ENCODE measurements at places on chromosomes 3 and 15.

DNA sequence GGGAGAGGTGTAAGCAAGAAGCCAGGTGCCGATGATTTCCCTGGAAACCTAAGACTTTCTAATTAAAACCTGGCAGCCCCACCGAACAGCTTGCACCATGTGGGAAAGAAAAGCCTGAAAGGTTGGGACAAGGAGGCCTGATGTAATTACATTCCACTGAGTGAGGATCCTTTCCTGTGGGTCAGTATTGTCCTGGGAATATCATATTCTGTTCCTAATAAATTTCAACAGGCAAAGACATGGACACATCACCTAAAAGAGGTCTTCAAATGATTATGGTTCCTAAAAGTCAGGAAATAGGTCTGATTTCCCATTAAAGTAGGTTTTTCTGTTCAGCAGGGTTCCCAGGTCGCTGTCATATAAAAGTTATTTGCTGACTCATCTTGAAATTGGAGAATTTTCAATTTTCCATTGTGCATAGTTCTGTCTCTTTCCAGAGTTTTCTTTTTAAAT is 58.5 kb downstream of the DUT start:
- no peak for DNase-seq

- no peak for DNase-seq
Measured at GRCh38 chr15:86439614-86440013, 359.9 kb downstream of the AGBL1 start.

DNA sequence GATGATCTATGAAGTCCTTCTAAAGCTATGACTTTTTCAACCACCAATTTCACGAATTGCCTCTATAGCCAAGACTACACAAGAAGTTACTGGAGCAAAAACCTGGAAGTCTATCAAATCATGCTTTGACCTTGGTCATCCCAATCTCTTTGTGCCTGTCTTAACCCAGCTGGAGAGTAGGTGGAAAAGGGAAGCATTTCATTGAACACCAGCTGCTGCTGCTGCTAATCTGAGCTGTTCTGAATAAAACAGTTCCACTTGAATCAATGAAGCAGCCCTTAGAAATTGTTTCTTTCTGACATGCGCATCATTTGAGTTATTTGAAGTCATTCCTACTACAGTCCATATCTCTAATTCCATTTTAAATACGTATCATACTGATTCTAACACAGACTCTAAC is 7.3 kb upstream of the UBE3A start:
- no peak for DNase-seq

DNA sequence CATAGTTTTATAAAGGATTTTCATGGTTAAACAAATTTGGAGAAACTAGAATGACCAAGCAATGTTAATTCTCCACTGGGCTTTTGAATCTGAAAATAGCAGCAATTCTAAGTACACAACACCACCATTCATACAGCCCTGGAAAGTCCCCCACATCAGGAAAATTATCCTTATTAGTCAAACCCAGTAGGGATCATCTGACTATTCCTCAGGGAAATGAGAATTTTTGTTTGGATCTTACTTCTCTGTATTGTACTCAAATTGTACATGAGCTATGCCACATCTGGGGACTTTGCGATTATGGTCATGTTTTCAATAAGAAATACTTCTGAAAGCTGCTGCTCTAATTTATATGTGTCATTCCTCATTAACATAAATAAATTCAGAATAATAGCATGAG is 46.0 kb downstream of the RARB start:
- DNase-seq = no peak

DNA sequence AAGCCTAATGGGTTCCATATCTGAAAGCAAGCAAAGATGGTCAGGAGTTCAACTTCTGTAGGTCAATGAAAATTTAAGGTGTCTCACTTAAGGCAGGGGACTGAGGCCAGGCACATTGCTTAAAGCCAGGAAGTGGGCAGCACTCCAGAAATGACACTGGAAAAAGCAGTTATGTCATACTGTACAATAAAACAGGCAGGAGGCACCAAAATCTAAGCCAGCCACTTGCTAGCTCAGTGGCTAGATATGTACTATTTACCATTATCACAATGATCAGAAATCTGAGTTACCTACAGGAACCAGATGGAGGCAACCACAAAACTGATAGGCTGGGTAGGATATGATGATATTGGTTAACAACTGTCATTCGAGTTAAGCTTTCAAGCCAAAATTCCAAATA is 57.3 kb downstream of the FRMD5 start:
- DNase-seq = no peak

DNA sequence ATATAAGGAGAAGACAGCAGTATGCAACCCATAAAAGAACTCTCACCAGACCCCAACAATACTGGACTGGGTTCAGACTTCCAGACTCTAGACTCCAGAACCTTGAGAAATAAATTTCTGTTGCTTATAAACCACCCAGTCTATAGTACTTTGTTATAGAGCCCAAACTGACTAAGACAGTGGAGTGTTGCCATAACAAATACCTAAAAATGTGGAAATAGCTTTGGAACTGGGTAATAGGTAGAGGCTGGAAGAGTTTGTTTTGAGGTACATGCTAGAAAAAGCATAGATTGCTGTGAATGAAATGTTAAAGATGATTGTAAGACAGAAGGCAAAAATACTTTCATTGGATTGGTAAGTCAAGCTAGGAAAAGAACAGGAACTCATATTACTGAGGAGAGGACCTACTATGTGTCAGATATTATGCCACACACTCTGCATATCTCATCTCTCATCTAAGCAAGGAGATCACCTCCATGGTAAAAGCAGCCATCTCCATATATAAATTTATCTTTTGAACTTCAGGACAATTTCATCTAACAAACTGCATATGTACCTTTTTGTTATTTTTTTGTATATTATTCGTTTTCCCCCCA is 67.4 kb upstream of the FNDC3B start:
- DNase-seq = no peak

GRCh38 chr3:116443191-116443661 is 2.1 kb downstream of the LSAMP start:
- no peak for DNase-seq

- no peak for DNase-seq
Measured at GRCh38 chr3:115272036-115272824, 125.1 kb upstream of the ZBTB20 start.

- no peak for DNase-seq
Measured at GRCh38 chr3:124352149-124352539, 360.2 kb upstream of the ROPN1 start.

DNA sequence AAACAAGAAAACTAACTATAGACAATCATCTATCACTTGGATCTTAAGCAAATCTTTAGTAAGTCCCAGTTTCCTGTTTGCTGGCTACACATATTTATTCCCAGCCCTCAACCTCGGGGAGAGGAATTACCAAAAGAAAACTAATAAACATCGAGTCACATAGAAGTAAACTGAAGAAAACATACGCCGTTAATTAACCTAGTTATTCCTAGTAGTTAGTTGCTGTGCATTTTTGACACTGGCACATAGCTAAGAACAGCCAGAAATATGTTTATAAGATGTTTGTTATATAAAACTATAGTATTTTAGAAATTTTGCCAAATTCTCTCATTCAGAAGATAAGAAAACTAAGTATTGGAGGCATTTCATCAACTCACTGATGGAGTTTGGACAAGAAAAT is 407.2 kb upstream of the ARHGEF26 start:
- DNase-seq = no peak

DNA sequence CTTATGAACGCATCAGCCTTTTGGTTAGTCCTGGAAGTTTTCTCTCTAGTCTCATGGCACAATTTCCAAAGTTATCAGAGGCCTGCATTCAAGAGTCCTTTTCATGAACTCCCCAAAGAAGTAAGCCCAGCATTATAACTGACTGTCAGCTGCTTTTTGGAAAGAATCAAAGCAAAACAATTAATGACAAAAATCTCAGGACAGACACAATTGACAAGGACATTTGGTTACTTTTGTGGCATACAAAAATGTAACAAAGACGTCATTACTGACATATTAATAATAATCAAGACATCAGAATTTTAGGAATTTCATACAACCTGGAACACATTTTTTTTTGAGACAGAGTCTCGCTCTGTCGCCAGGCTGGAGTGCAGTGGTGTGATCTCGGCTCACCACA is 21.2 kb downstream of the KATNBL1 start:
- DNase-seq = no peak

GRCh38 chr3:1987980-1988379 is 110.7 kb upstream of the CNTN4 start:
- DNase-seq = no peak

GRCh38 chr3:108407886-108408285 is 102.5 kb downstream of the MYH15 start:
- DNase-seq = no peak

GRCh38 chr3:62201438-62202035 is 171.8 kb downstream of the FEZF2 start:
- DNase-seq = no peak

DNA sequence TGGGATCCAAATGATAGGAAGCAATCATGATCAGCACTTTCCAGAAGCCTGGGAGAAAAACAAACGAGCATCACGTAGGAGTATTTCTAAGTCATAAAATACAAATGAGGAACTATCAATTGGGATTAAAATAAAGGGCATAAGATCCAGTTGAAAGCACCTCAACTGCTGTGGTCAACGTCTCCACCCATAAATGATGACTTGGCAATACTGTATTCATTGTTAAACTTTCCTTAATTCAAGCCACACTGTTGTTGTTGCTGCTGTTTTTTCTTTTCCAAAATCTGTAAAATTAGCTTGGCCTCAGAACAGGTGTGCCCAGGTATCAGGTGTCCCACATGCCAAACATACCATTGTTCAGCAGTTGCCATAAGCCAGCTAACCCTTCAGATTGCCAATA is 395.8 kb downstream of the NTRK3 start:
- no peak for DNase-seq

DNA sequence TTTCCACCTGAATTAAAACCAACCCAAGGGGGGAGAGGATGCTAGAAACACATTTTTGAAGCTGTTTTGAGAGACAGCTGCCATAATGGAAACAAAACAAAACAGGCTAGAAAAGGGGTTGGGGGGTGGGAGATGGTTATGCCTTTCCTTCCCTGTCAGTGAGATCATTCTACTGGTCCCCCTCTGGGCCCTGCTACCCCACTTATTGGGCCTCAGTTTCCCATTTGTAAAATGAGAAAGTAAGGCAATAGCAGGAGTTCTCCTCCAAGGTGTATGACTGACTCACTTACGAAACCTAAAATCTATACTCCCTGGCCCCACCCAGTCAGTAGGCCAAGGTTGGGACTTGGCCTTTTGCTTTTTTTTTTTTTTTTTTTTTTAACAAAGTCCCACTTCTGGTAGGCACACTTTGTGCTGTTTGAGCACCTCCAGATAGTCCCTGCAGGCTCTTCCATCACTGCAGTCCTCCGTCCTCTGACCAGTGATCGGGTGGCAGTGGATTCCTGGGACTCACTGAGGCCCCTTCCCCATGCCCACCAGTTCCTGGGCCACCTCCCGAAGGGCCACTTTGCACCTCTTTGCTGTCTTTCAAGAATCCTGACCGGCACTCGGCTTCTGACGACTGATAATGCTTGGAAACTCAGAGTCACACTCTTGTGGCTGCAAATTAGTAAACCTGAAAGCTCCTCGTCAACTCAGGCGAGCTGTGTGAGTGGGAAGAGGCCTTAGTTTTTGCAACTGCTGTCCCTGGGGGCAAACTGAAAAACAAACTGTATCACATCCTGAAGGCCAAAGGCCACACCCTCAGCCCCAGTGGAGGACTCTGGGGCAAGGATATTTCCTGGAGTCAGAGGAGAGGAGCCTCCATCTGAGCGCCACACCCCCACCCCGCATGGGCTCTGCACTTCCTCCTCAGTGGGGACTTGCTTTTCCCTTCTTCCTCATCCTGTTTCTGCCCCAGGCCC is 6.7 kb upstream of the PSTPIP1 start:
- no peak for DNase-seq

DNA sequence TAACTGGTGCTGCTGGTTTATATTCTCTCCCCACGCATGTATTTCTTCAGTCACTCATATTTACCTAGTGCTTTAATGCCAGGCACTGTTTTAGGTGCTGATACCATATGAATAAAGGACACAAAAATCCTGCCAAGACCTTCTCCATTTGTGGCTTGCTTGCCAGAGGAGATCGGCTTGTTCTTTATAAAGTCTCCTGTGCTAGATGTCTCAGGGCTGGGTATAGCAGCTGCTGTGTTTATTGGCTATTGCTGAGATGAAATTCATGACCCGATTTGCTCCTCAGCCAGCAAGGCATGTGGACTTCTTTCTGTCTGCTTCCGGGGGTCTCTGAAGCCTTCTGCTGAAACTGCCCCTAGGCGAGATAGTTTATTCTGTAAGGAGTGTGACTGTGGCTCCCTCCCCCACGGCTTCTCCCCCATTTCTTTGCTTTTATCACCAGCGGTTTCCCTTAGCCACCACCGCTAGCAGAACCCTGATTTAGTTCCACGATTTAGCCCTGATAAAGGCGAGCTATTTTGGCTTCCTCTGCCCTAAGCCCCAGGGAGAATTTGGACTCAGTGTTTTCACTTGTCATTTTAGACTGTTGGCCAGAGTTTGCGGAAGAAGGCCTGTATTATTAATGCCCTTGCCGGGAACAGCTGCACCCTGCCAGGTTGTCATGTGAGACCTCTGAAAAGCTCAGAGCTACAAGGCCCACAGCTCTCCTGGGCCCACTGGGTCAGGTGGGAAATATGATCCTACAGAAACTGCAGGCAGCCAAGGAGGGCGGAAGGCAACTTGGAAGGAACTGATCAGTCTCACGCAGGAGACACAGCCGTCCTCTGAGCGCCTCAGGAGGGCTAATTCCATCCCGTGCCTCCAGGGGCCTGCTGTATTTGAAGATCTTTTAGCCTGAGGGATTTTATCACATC is 46.8 kb downstream of the ST6GAL1 start:
- no peak for DNase-seq

DNA sequence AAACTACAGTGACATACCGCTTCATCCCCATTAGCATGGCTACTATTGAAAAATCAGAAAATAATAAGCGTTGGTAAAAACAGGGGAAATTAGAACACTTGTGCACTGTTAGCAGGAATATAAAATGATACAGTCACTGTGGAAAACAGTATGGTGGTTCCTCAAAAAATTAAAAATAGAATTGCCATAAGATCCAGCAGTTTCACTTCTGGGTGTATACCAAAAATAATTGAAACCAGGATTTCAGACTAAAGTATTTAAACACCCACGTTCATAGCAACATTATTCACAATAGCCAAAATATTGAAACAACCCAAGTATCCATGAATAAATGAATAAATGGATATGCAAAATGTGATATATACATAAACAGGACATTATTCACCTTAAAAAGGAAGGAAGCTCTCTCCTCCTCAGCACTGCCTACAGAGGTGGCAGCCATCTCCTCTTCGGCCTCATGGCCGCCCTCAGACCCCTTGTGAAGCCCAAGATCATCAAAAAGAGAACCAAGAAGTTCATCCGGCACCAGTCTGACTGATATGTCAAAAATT is 34.1 kb downstream of the NGLY1 start:
- no peak for DNase-seq
